NCI-H524 (cell line): ENCODE measurements at places on chromosomes 7 and 10.

- no peak for DNase-seq
Measured at GRCh38 chr7:138238734-138239659, 162.7 kb downstream of the AKR1D1 start.

- DNase-seq = no peak
Measured at GRCh38 chr10:129896136-129896859, 67.8 kb downstream of the EBF3 start.

- DNase-seq = peak; percentile 83
Measured at GRCh38 chr10:74418285-74418872, 267.4 kb downstream of the ADK start.

DNA sequence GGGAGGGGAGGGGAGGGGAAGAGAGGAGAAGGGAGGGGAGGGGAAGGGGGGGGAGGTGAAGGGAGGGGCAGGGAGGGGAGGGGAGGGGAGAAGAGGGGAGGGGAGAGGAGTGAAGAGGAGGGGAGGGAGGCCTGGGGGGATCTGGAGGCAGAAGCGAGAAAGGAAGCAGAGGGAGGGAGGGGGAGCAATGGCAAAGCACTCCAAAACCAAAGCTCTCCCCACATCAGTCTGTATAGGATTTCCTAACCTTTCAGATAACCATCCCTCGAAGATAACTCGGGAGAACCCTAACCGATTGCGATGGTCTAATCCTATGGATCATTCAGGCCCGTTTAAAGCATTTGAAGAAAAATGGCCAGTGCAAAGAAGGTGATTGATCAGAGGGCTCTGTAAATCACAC lies 19.0 kb downstream of the EBF3 start:
- no peak for DNase-seq

- DNase-seq = no peak
Measured at GRCh38 chr10:74306227-74306982, 155.4 kb downstream of the ADK start.

GRCh38 chr10:80412486-80412885 lies 4.1 kb downstream of the PRXL2A start:
- no peak for DNase-seq

DNA sequence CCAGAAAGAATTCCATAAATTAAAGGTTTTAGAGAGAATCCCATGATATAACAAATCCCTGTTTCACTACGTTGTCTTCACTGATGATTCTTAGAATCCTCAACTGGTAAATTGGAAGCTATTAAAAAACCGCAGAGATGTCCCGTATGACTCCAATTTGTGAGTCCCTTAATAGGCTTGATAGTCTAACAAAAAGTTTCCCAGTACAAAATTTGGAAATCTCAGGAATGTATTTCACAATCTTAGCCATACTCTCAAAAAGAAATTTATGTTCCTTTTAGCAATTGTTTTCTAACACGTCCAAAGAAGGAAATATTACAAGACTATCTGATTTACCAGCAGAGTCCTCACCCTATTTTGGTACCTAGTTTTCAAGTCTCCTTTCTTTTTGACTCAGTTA lies 2.5 kb downstream of the TES start:
- no peak for DNase-seq

DNA sequence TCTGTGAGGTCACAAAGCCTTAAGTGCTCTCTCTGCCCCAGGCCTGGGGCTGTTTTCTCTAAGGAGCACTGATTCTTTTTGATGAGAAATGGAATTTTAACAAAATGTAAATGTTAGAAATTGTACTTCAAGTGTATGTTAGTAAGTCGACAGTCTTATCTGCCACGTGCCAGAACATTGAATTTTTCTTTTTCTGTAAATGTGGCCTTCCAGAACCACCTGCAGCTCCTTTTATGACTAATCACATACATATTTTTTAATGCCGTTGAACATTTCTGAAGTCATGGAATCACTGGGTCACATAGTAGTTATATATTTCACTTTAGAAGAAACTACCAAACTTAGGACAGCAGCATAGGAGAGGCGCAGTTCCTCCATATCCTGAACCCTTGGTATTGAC lies 38.0 kb downstream of the UBE3C start:
- DNase-seq = no peak

GRCh38 chr7:129769400-129769774 lies 157.9 kb downstream of the NRF1 start:
- DNase-seq = no peak

GRCh38 chr10:116080553-116080952 lies 192.5 kb downstream of the GFRA1 start:
- no peak for DNase-seq

DNA sequence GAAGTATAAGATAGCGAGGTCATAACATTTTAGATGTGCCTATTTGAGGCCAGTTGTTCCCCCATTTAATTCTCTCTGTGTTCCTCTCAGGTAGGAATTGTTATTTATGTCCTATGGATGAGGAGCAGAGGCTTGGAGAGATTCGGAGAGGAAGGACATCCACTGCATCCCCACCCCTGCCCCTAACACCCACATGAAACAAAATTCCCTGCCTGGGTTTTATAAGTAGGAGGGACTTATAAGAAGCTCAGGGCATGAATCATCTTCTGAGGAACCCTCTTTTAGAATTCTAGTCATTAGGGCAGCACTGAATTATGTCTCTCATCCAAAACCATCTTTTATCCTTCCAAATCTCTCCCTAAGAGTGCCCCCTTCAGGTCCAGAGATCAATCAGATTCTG lies 5.0 kb downstream of the CHAT start:
- no peak for DNase-seq

DNA sequence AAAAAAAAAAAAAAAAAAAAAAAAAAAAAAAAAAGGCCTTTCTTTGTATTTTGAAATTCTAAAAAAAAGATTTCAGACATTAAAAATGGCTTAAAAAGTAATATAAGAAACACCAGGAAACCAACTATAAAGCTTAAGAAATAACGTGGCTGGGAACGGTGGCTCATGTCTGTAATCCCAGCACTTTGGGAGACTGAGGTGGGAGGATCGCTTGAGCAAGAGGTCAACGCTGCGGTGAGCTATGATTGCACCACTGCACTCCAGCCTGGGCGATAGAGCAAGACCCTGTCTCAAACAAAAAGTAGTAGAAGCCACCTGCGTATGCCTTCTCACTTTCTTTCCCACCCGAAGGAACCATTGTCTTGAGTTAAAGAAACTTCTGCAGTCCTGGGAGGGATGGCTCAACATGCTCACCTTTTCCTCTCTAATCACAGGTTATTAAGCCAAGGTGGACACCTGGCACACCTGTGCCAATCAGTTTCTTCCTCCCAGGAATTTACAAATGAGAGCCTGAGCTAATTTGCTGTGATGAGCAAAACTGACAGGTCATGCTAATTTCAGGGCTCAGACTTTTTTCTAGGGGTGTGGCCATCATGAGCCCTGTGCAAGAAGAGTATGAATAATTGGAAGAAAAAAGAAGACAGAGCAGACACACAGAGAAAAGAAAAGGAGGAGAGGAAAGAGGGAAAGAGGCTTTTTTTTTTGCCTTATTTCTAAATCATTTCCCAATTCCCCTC lies 72.0 kb upstream of the PARD3 start:
- no peak for DNase-seq

DNA sequence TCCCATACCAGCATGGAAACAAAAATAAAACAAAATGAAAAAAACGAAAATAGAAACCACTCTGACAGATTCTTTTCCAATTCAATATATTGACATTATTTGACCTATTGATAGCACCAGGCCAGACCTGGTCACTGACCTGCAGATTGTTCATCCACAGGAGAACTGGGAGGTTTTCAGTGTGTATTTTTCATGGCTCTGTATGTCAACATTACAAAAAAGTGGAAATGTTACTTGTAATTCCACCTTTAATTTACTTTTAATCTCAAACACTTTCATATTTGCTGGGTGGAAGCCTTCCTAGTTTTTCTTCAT lies 2.9 kb downstream of the HKDC1 start:
- DNase-seq = no peak

DNA sequence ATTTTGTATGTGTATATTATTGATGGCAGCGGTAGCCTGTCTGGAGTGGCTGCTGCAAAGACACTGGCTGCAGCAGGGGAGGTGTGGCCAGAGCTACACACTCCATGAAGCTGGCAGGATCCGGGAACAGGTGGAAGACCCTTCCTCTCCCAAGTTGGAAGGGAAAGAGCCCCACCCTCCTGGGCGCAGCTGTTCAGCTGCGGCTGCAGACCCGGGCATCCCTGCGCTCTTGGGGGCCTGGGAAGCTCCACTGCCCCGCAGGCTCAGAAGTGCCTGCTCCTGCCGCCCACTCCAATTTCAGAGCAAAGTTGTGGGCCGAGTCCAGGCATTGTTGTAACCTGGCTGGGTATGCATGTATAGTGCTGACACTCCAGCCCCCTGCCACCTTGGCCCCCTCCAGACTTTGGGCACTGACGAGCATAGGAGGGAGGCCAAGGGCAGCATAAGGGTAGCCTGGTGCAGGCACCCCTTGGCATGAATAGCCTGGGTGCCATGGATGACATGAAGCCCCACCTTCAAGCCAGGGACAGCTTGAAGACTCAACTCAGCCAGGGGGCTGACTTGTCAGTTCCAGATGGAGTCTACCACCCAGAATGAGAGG lies 90.7 kb upstream of the TMEM168 start:
- DNase-seq = peak; percentile 89

DNA sequence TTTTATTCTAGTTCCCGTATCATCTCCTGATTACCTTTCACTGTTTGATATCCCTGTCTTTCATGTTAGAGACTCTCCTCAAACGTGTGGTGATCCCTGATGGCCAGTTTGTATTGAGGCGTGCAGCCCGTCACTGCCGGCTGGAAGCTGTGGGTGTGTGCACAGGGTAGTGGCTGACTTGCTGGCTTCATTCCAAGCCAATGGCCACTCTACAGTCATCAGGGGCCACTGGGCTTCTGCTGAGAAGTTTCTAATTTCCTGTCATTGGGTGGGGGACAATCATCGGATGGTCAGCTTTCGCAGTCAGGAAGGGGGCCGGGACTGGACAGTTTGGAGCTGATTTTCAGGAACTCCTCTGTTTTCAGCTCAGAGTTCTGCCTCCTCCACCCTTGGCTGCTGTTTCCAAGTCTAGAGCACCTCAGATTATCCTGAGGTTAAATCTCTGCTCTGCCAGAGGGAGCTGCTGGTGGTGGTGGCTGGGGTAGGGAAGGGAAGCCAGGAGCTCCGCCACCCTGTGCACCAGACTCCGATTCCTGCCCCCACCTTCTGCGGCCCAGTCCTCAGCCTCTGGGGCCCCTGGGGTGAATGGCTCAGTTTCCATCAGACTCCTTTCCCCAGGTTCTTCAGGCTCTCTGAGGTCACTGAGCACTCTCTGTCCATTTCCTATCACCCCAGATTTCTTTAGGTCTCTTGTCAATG lies 34.9 kb downstream of the BAIAP2L1 start:
- no peak for DNase-seq

DNA sequence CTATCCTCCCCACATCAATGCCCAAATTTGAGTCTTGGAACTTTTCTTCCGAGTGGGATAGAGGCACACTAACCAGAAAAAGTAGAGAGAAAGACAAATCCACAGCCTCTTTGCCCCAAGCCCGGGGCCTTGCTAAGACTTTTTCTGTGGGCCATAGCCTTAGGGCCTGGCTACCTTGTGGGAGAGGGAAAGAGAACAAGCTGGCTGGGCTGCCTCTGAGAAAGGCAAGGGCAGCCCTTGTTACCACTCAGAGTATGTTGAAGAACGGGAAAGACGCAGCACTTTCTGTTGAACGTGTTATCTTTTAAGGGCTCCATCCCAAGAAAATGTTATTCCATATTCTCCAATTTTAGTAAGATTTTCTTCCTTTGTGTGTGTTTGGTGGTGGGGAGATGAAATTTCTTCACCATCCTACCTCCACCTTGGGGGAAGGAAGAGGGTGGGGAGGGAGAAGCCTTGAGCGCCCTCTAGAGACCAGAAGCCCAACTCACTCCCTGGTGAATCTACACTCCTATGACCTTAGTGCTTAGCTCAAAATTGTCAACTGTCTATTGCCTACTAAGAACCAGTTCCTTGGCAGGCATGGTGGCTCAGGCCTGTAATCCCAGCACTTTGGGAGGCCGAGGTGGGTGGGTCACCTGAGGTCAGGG lies 3.9 kb upstream of the NRF1 start:
- DNase-seq = no peak

- no peak for DNase-seq
Measured at GRCh38 chr10:133511408-133511807, 15.8 kb upstream of the CYP2E1 start.

DNA sequence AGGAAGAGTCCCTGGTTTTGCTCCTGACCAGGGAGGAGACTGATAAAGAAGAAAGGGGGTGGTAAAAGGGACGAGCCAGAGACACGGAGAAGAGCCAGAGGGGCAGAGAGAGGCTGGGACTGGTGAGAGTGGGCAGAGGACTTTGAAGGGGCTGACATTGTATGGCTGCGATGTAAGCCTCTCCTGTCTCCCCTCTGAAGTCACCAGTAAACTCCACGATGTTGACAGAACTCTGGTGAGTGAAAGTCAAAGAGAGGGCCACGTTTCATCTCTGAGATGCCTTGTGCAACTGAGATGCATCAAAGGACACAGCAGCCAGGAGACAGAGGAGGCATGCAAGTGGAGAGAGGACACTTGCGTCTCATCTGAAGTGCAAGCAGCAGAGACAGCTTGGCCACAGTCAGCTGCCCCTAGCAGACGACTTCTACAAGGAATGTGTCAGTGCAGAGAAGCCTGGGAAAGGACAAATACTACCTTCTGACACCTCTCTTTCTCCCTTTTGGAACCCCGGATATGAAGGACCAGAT lies 54.3 kb downstream of the SMKR1 start:
- no peak for DNase-seq

DNA sequence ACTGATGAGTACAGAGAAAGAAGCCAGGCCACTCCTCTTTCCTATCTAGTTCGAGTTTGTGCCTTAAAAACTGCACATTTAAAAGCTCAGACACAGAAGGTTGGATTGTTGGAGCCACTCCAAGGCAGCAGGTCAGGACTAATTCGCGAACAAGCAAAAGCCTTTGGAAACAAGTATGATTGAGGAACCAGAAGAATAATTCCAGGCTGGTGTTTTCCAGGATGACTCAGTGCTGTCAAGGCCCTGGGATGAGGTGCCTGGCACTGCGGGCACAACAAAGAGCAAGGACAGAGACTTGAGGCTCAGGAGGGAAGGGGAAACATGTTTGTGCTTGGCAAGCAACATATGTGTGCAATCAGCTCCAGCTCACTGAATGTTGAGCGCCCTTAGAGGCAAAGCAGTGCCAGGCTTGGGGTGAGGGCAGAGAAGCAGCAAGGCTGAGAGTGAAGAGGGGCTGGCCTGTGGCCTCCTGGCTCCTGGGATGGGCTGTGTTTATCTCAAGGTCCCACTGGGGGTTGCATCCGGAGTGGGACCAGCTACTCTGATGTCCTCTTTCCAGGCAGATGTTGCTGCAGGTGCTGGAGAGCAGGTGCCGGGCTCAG lies 44.1 kb downstream of the VSTM4 start:
- no peak for DNase-seq

GRCh38 chr10:1535301-1535965 lies 201.9 kb downstream of the ADARB2 start:
- DNase-seq = no peak

DNA sequence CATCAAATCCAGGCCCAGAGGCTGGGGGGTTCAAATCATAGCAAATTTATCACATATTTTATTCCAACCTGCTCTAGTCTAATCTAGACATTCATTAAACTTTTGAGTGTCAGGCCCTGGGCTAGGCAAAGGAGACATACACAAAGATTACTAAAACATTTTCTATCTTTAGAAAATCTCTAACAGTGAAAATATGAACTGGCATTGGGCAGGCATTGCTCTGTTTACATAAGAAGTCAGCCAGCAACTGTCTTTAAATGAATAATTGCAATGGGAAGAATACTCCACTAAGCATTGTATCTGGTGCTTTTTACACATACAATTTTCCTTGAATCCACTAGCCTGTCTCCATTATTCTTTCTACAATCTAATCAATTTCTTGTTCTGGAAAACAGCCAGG lies 222.5 kb upstream of the LRRN3 start:
- DNase-seq = no peak
